KBM-7 (cell line): ENCODE measurements at places on chromosomes 5 and 9.

- DNase-seq: no peak
Observed at GRCh38 chr5:57549566-57549965, 67.0 kb upstream of the ACTBL2 start.

- no peak for DNase-seq
Observed at GRCh38 chr9:132143359-132143758, 18.5 kb upstream of the NTNG2 start.

DNA sequence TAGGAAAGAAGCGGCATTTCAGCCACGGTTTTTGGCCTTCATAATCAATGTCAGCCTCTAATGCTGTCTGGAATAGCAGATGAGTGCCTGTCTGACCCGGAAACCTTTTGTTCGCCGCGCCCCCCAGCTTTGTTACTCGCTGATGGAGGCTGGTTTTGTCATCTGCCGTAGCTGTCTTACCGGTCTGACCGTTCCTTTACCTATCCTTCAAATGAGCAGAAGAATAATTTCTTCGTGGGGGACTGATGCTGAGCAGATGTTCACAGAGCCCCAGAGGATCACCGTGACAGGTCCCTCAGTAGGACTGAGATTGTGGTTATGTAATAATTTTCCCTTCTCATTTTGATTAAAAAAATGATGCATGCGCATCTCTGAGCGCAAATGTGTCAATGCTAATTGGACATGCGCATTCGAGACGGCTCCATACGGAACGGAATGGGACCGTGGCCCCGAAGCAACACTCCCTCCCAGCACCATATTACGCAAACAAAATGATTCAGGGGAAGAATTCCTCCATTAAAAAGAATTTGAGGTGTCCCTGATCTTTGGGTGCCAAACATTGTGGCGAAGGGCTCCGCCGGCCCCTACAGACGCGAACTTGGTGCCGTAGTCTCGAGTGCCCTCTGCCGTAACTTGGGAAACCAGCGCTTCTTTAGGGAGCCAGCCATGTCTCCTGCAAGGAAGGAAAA is 27.6 kb downstream of the TLX3 start:
- peak; percentile 49 for DNase-seq

- DNase-seq: no peak
Observed at GRCh38 chr5:3538886-3539285, 56.7 kb upstream of the IRX1 start.

- no peak for DNase-seq
Observed at GRCh38 chr9:16058131-16058549, 505.3 kb downstream of the CCDC171 start.

DNA sequence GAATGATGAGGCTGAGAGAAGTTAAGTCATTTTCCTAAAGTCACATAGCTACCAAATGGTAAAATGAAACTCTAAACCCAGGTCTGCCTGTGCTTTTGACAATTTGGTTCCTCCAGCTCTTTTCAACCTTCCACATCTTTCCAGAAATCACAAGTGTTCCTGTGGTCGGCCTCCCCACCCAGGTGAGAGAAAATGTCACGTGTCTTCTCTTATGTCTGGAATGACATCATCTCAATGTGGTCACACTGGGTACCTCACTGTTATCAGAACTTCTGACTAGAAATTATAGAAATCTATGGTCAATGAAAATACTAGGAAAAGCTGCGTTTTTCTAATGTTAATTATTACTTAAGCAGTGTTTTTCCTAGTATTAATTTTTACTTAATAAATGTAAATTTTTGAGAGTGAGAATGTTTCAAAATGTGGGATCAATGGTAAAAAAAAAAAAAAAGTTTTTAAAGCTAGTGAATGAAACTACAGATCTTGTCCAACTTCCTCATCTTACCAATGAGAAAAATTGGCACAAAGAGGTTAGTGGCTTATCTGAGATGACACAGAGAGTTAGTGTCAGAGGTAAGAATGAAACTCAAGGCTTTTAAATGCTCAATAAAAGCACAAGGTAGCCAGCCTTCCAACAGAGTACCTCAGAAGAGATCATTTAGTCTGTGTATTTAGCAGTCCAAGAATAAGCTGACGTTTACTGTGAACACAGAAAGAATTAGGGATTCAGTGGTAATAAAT is 228.7 kb upstream of the NR4A3 start:
- no peak for DNase-seq

GRCh38 chr5:180909782-180910181 is 10.8 kb downstream of the BTNL8 start:
- no peak for DNase-seq

DNA sequence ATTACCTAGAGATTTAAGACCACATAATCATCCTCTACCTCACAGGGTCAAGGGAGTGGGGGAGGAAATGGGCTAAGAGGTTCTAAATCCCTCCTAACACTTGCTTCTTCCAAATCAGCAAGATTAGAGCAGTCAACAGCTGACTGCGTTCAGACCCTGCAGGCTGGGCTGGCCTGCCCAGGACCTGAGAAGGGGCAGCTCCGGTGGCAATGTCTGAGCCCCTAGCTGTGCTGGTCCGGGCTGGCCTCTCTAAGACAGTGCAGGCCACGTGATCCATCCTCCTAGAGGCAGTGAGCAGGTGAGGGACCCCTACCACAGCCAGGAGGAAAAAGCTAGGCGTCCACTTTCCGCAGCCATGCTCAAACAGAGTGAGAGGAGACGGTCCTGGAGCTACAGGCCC is at the start of gene KCNV2:
TSS of gene KCNV2 (plus strand) at position 126 of the 400 bp plus-strand sequence. CDS start at position 356, 230 bp downstream.
- DNase-seq: no peak

GRCh38 chr5:9715891-9716335 is 85.8 kb upstream of the TAS2R1 start:
- no peak for DNase-seq
